ENCODE measurements at places on chromosomes 3 and 15. TPM values are rescaled to one million over a fixed set of nuclear protein-coding genes. Genes with fewer than 3 reads are reported as not detected.

DNA sequence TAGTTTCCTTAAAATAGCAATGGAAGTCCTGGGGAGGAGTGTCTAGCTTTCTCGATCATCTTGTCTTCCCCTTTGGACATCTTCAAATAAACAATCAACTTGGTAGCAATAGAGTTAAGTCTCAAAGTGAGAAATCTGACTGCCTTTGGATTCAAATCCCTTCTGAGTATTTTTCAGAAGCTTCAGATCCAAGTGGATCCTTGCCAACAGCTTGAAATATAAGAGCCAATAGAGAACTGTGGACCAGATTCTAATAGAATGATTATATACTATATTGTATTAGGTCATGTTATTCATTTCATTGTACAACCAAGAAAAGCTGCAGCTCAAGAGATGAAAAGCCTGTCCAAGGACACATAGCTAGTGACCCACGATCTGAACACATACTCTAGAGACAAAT, 60.2 kb downstream of the SYNPR start:
- H3K4me3 ChIP-seq, result no peak overlapping the region
- H3K27ac ChIP-seq, result no peak overlapping the region
- DNase-seq, result no peak

DNA sequence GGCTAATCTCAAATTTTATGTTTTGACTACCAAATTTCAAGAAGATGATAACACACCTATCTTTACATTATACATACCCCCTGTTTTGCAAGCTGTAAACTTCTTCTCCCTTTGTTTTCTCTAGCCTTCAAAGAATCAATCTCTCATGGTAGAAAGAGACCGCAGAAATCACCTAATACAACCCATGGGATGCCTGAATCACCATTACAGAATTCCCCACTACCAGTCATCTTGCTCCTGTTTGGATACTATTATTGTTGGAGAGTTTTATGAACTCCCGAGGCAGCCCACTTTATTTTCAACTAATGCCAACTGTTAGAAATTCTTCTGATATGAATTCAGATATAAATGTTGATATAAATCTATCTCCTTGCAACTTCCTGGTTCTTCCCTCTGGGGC, 110.9 kb downstream of the FRMD5 start:
- no peak overlapping the region for H3K4me3 ChIP-seq
- no peak for DNase-seq
- no peak overlapping the region for H3K27ac ChIP-seq
- peaks cover 3% of the 10 kb centered on the region for H3K27me3 ChIP-seq

Gene SCAANT1
- polyA plus RNA-seq, result not detected

GRCh38 chr3:138384976-138385375, 36.6 kb downstream of the MRAS start:
- no peak overlapping the region for H3K4me3 ChIP-seq
- DNase-seq, result no peak
- no peaks in the 10 kb centered on the region for H3K36me3 ChIP-seq

Gene COL6A6
- polyA plus RNA-seq, result not detected
